ENCODE measurements at places on chromosomes 3 and 15. TPM values are rescaled to one million over a fixed set of nuclear protein-coding genes. Genes with fewer than 3 reads are reported as not detected.

- DNase-seq: no peak
These were observed 139.3 kb downstream of the NFKBIZ start for GRCh38 chr3:101988596-101988995.

- no peak for DNase-seq
These were observed 329.1 kb downstream of the VGLL3 start for GRCh38 chr3:86661817-86662216.

- no peak for DNase-seq
These were observed 173.5 kb upstream of the NDN start for GRCh38 chr15:23860290-23861245.

GRCh38 chr3:67558426-67558825, 96.0 kb downstream of the SUCLG2 start:
- no peak for DNase-seq

DNA sequence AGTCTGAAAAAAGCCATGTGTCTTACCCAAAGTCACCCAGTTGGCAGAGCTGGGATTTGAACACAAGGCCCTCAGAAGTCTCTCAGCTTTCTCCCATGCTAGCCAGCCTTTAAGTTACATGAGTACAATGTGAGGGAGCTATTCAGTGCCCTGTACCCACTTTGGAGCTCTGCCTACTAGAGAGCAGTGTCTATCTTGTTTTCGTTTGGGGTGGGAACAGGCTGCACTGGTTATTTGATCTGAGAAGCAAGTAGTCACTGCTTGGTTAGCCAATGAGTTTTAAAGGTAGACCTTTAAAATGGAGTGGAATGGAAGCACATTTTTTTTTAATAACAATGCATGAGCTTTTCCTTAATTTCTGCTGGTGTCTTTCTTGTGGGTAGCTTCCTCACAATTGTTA, 231.1 kb upstream of the BHLHE40 start:
- DNase-seq: no peak

DNA sequence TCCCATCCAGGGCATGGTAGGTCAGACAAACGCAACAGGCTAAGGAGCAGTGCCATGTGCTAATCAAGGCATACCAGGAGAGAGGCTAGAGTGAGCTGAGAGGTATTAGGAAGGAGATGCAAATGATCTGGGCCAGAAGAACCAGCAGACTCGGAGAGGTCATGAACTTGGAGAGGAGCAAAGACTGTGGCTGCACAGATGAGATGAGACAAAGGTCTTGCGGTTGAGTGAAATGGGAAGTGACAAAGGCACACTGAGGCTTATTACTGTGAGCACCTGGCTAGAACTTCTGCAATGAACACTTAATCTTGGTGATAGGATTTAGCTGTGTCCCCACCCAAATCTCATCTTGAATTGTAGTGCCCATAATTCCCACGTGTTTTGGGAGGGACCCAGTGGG, 380.2 kb downstream of the ULK4 start:
- DNase-seq: no peak

GRCh38 chr15:84831028-84831427, 13.9 kb downstream of the ALPK3 start:
- DNase-seq: no peak

DNA sequence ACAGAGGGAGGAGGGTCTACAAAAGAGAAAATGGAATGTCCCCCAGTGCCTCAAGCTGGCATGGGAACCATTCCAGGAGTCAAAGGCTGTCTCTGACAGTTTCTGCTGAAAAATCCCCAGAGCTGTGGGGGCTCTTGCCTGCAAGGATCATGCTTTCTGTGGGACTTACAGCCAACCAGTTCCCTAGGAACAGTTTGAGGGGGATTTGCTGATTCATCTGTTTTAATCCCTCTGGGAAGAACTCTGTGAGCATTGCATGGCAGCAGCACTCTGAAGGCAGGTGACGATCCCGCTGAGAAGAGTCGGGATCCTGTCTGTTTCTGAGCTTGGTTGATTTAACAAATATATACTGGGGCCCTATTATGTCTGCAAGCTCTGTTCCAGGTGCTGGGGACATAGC, 176.0 kb downstream of the SSR3 start:
- DNase-seq: no peak

DNA sequence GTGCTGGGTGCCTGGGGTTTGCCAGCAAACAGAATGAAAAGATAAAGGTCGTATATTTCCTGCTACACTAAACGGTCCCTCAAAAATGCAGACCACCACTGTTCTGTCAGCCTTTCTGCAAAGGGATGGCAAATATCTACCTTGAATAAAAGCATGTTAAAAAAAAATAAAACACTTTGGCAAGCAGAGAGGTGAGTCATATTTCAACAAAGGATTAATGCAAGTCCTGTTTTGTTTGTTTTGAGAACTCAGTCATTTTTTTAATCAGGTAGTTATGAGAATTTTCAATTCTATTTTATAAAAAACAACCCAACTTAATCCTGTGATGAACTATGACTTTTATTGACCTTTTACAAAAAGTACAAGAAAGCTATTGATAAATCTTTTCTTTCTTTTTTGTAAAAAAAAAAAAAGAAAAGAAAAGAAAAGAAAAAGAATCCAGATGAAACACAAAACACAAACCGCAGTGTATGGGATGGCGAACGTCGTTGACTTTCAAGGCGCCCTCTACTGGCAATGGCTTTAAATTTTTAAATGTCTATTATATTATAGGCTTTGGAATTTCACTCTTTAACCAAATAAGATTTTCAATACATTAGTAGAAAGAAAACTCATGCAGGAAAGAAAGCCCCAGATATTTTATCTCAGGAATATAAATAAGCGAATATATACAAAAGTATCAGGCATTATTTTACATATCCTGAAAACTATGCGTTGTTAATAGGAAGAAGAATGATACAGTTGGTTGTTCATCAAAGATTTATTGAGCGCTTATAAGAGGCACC, 87.8 kb downstream of the NCEH1 start:
- no peak for DNase-seq

GRCh38 chr3:63405882-63406281, 127.8 kb downstream of the SYNPR start:
- no peak for DNase-seq

GRCh38 chr3:157410945-157411344, 25.7 kb upstream of the PTX3 start:
- DNase-seq: no peak

GRCh38 chr3:46934498-46935167, 41.9 kb downstream of the CCDC12 start:
- DNase-seq: peak; percentile 73

DNA sequence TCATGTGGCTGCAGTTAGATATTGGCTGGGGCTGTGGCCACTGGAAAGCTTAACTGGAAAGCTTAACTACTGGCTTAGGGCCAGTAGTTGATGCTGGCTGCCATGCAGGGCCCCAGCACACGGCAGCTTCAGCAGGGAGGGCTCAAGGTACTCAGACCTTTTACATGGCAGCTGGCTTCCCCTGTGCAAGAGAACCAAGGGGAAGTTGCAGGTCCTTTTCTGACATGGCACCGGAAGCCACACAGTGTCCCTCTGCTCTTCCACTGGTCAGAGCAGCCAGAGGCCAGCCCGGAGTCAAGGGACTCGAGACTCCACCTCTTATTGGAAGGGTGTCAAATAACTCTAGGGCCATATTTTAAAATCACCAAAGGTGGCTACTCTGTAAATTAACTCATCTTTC, 24.5 kb downstream of the CCR9 start:
- DNase-seq: no peak

DNA sequence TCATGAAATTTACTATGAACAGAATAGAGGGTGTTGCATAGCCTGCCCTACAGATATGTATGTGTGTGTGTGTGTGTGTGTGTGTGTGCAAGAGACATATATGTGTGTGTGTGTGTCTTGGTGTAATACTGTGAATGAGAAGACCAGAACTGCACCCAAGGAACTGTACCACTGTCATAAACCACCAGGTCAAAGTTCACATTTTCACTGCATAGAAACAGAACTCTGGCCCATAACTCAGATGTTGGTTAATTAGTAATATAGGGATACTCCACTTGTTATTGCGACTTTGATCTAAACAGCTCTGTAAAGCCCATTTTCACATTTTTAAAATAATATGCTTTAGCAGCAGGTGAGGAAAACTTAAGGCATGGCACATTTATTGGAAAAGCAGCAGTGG, 111.8 kb downstream of the IGF2BP2 start:
- DNase-seq: no peak

GRCh38 chr3:62724503-62724902, 150.7 kb downstream of the CADPS start:
- no peak for DNase-seq

DNA sequence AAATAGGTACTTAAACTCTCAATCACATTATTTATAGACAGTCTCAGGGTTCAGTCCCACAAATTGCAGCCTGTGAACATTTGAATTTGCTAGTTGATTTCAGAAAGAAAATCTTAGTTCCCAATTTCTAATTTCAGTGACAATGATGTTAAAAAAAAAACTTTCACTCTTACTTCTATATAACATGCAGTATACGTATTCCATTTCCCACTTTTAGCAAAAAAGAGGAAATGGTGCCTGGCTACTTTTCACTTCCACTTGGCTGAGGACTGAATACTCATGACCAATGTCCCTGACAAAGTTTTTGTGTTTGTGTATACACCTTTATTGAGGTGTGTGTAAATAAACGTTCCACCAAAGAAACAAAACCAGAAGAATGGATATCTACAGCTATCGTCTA, 32.1 kb upstream of the XCR1 start:
- no peak for DNase-seq

DNA sequence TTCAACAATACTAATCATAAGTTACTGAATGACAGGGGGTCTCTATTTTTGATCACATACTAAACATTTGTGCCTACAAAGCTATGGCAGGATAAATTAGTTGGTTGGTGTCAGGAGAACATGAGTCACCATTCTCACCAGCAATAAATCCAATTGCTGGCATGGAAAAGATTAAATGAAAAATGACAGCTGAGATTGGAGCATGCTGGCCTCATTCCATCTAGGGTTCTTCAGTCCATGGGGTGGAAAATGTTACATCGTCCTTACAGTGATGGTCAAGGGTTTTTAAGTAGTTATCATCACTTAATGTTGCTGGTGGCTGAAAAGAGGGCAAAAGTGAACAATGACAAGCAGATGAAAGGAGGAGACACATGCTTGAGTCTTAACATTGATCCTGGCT, 180.1 kb upstream of the BCL6 start:
- DNase-seq: no peak

DNA sequence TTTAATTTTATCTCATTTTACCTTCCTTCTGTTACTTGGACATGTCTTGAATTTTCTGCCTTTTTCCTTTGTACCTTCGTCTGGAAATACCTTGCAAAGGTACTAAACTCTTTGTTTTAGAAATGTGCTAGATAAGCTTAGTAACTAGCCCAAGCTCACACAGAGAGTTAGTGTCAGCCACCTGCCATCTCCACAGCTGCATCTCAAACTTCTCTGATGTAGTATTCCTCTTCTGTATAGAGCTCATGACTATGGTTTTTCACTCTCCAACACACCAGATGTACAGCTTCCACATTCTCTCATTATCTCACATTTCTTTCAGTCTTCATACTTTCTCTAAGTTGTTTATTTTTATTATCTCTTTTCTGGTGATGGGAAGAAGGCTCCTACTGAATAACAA, 516.6 kb upstream of the ROBO2 start:
- no peak for DNase-seq

- peak; percentile 87 for DNase-seq
These were observed at the start of gene TM6SF1 for GRCh38 chr15:83106994-83107840. Gene TM6SF1, plus strand, starts transcription at chr15:83107645. Its CDS starts 36 bp downstream, at chr15:83107681.

DNA sequence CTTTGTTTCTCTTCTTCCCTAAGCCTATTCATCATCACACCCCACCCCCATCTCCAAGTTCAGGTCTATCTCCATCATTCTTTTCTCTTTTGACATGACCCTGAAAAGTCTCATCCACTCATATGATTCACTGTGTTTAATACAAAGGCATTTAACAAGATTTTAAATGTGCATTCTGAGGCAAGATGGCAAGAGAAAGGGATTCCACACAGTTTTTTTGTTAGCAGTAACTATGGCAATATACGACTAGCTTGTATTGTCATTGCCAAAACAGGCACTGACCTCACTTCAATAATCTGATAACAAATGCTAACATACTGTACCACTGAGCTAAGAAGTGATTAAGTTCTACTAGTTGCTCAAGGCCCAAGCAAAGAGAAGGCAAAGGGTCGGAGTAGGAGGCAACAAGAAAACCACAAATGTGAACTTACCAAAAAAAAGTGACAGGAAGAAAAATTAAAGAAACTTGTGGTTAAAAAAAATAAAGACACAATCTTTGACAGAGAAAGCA, 53.2 kb downstream of the FBN1 start:
- no peak for DNase-seq

GRCh38 chr15:26766262-26766661, 6.6 kb downstream of the GABRB3 start:
- no peak for DNase-seq

GRCh38 chr3:45226206-45226915, at the start of gene TMEM158:
Gene TMEM158, minus strand, starts transcription at chr3:45226287. Its CDS starts 260 bp downstream, at chr3:45226027.
- DNase-seq: peak; percentile 89

- no peak for DNase-seq
These were observed 31.3 kb upstream of the BCL2L10 start for GRCh38 chr15:52143873-52144272.

- peak; percentile 53 for DNase-seq
These were observed 25.5 kb downstream of the DPH3 start for GRCh38 chr3:16239086-16239770.

GRCh38 chr3:56985878-56986277, 74.6 kb upstream of the SPATA12 start:
- no peak for DNase-seq

- peak; percentile 75 for DNase-seq
These were observed 41.2 kb downstream of the CEP63 start for GRCh38 chr3:134527037-134527436.

GRCh38 chr15:75928680-75929608, 25.3 kb downstream of the FBXO22 start:
- no peak for DNase-seq

GRCh38 chr3:150232992-150233451, 175.1 kb upstream of the TSC22D2 start:
- DNase-seq: no peak

GRCh38 chr3:6771171-6771570, 89.7 kb upstream of the GRM7 start:
- no peak for DNase-seq

GRCh38 chr3:146502887-146503460, 33.6 kb upstream of the PLSCR2 start:
- DNase-seq: no peak

The CDAN1 gene
- 15.4 TPM for total RNA-seq

The CCDC174 gene
- 30.5 TPM for total RNA-seq

The CSTA gene
- total RNA-seq: 8.6 TPM

The KCNAB1 gene
- total RNA-seq: 8.4 TPM

The FAM81A gene
- total RNA-seq: 0.77 TPM

The IQCF5 gene
- total RNA-seq: not detected

The CATSPER2 gene
- total RNA-seq: 4.3 TPM

The SHISA5 gene
- total RNA-seq: 227 TPM

The SLC28A2 gene
- not detected for total RNA-seq

The TEX55 gene
- total RNA-seq: not detected

The EPHA6 gene
- 0.44 TPM for total RNA-seq

The HCN4 gene
- not detected for total RNA-seq

The PODXL2 gene
- 2.6 TPM for total RNA-seq

The TTC23 gene
- total RNA-seq: 15.2 TPM

The CX3CR1 gene
- 6.1 TPM for total RNA-seq

The DUOXA1 gene
- total RNA-seq: 0.30 TPM

The HHLA2 gene
- total RNA-seq: 0.26 TPM

The TM6SF1 gene
- total RNA-seq: 10.3 TPM

The KLHL40 gene
- total RNA-seq: not detected

The SH2D7 gene
- not detected for total RNA-seq

The SCAANT1 gene
- total RNA-seq: not detected
